ENCODE measurements at places on chromosomes 5 and 9. TPM values are rescaled to one million over a fixed set of nuclear protein-coding genes. Genes with fewer than 3 reads are reported as not detected.
A peak's percentile ranks its signal among the peaks of the same experiment; 100 is the strongest.

Gene ELOVL7
- total RNA-seq = 1.9 TPM

Gene CCDC112
- 8.4 TPM for total RNA-seq

DNA sequence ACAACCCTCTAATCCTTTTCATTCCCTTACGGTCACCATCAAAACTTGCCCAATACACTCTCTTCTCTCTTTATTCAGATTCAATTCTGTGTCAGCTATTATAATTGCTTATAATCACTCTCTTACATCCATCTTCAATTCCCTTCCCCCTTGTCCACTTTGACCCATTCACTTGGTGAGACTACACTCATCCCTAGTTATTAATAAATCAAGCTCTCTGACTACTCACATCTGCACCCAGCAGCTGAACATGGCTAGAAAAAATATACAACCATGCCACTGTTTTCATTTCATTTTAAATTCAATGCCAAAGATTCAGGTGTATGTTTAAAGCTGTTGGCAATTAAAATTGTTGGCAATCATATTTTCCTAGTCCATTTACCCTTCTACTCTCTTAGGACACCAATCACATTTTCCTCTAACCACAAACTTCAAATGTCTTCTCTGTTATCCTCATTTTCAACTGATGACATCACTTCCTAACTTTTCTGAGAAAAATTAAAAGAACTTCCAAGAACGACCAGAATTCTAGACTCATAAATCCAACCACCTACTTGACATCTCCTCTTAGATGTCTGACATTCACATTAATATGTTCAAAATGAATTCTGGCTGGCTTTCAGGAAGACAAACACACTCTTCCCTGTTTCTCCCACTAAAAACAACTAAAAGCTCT, 5.5 kb downstream of the C5orf15 start:
- no peak for DNase-seq

Gene CDH12
- total RNA-seq = 3.6 TPM

GRCh38 chr5:93101661-93102060, 479.4 kb downstream of the NR2F1-AS1 start:
- DNase-seq = no peak

DNA sequence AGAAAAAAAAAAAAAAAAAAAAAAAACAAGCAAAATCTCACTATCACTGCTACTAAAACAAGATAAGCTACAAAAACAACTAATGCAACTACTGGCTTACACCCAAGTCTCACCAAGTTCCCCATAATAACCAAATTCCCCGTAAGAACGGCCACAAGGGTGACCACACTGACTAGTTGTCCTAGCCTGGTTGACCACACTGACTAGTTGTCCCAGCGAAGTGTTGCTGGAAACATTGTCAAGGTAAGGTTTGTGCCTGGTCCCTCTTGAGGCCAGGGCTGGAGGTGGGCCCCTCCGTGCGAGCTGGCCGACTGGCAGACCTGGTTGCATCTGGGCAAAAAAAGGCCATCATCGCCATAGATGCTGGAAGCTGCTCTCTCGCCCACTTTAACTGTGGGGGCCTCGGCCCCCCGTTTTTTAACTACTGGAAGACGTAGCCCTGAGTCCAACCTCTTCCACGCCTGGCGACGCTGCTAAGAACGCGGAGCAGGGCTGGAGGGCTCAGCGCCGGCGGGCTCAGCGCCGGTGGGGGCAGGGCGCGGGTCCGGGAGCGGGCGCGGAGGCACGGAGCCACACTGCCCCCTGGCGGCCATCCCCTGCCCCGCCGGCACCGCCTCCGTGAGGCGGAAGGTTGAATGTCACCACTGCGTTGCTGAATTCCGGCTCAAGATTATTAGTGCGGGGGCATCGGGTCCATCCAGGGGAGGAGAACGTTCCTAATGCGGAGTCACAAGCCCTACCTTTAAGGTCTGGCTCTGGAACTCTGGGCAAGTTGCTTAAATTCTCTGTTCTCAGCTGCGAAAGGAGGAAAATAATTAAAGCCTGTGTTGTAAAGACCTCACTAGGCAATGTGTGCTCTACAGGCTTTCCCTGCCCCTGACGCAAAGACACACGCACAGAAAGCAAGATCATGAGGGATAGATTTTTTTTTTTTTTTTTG, 84.0 kb downstream of the HSD17B3 start:
- peak; percentile 89 for DNase-seq

Gene PLPP7
- total RNA-seq = 9.6 TPM

Gene CCNO
- total RNA-seq = not detected

DNA sequence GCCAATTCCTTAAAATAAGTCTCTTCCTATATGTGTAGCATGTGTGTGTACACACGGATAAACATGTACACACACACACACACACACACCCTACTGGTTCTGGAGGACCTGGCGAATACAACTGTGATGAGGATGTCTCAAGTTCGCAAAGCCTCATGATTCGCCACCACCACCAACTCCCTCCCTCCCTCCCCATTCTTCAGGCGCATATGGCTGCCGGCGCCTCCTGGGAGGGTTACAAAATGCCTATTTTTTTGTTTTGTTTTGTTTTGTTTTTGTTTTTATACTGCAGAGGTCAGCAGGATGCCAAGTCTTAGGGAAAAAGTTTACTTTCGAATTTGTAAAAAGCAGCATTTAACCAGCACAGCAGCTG, 88.0 kb downstream of the DAP start:
- DNase-seq = no peak

Gene PCDHGA11
- total RNA-seq = 7.9 TPM

DNA sequence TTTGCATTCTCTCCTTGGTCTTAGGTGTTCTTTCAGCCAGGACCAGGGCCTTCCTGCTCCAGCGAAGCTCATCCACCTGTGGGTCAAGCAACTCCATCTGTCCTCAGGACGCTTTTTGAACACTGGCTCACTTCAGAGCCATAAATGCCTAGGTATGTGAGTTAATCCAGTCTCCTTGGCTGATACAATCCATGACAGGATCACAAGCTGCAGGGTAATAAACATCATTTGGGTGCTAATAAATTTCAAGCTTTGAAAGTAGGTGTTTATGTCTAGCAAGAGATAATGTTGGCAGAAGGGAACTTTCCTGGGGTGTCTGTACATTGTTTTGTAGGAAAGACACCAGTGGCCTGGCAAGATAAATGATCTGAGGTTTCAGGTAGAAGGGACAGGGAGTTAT, 159.2 kb upstream of the TUT7 start:
- DNase-seq = peak; percentile 42

- DNase-seq = peak; percentile 24
These were observed 79.0 kb downstream of the GLDC start for GRCh38 chr9:6566409-6567139.

- peak; percentile 83 for DNase-seq
These were observed 18.7 kb downstream of the PCDHGC5 start for GRCh38 chr5:141507387-141508091.

DNA sequence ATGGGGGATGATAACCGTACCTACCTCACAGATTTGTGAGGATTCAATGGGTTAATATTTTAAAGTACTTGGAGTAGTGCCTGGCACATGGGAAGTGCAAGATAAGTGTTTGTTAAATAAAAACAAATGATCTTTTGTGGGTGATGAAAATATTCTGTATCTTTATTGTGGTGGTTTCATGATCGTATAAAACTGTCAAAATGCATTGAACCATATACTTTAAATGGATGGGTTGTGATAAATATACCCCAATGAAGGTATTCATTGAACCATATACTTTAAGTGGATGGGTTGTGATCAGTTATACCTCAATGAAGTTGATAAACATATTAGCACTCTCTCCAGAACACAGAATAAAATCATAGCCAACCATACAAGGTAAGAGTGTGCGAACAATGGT, 234.5 kb downstream of the CRB2 start:
- DNase-seq = no peak

DNA sequence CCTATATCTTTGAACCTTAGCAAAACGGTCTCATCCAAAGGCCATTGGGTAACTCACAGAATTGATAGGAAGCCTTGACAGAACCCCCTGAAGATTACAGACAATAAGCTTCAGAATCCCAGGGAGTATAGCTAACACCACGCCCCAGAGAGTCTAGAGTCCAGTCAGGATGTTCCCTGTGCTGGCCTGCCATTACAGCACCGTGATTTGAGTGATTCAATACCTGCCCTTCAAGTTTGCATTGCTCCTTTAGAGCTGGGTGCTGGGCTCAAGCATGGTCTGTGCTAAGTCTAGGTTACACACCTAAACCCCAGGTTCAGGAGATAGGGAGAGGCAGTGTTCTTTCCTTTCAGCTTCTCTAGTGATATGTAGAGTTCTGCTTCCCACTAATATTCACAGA, 90.5 kb downstream of the RASEF start:
- no peak for DNase-seq

DNA sequence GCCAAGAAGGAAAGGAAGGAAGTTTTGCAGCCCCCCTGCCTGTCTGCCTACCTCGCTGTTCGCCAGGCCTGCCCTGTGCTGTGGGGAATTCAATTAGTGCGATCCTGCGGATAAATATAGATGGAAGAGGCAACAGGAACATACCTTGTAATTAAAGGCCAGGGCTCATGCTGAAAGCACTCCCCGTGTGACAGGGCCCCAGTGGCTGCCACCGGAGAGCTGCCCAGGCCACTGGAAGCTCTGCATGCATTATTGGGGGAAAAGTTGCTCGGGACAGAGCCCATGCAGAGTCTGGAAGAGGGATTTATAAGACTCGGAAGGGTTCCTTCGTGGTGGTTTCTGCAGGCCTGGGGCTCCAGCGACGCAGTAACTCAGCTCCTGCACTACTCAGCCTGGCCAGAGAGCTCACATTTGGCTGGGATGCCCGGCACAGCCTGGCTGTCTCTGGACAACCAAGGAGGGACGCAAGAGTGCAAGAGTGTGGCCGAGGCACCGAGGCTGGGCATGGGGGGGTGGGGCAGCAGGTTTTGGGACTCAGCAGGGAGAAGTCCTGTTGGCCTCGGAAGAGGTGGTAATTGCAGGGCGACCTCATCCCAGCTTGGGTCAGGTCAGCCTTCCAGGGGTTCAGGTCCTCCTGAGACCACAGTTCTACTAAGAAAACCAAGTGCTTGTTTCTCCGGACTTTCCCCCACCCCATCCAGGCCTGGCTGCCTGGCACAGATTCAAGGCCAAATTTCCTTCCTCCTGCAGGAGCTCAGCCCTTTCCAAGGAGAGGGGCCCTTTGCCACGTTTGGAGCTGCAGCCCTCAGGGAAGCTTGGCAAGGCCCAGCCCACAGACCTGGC, 68.1 kb upstream of the GGTA1 start:
- peak; percentile 61 for DNase-seq

DNA sequence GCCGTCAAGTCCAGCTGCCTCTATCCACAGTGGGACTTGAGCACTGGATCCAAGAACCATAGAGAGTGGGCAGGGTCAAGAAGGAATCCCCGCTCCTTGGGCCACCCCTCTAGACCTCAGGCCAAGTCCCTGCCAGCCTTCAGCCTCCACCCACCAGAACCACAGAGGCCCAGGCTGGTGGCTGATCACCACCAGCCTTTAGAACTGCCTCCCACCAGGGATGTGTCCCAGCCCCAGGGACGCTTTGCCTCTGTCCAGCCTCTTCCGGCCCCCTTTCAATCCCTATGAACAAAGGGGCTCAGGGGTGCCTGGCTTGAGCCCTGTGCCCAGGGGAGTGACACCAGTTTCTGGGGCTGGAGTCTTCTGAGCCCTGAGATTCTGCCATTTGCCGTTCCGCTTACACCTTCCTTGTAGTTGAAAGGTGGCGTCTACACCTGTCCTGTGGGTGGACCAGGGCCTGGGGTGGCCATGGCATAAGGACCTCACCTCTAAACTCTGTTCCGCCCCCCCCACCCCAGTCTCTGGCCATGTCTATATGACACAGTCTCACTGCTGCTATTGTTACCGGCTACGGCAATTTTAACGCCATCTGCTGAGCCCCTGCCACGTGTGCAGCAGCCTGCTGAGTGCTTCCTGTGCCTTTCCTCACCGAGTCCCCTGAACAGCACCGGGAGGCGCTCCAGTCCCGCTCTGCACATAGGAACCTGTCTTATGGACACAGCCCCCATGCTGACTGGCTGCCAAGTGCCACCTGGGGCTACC, 35.7 kb upstream of the ORM1 start:
- DNase-seq = no peak

- no peak for DNase-seq
These were observed 183.3 kb upstream of the PUM3 start for GRCh38 chr9:3027210-3027609.

- no peak for DNase-seq
These were observed 240.8 kb downstream of the MCTP1 start for GRCh38 chr5:95044096-95044495.

DNA sequence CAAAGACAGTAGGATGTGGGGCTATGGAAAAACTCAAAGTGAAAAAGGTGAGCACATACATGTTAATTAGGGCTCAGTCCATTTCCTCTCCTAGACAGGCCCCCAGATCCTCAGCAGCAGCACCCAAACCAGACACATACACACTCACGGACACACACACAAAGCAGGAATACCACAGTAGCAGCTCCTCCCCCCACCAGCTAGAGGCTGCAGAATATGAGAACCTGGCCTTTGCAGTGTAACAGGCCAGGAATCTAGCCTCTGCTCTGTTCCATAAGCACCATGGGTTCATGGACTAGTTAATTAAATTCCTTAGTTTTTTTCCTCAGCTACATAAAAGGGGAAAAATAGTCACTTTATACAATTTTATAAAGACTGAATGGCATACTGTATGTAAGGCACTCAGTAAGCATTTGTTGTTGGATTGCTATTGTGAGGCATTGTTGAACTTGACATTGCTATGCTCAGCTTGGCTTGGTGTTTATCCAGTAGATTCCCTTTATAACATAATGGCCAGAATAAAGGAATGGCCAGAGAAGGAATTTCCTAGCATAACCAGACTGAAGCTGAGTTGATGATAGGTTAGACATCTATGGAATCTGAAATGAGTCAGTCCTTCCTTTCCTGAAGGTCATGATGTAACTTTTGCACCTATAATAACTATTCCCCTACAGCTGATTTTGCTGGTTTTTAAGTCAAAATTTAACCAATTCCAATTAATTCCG, 186.8 kb downstream of the SEMA5A start:
- DNase-seq = peak; percentile 8

Gene NR5A1
- not detected for total RNA-seq

GRCh38 chr9:9846557-9846956, 766.2 kb downstream of the PTPRD start:
- peak; percentile 64 for DNase-seq

DNA sequence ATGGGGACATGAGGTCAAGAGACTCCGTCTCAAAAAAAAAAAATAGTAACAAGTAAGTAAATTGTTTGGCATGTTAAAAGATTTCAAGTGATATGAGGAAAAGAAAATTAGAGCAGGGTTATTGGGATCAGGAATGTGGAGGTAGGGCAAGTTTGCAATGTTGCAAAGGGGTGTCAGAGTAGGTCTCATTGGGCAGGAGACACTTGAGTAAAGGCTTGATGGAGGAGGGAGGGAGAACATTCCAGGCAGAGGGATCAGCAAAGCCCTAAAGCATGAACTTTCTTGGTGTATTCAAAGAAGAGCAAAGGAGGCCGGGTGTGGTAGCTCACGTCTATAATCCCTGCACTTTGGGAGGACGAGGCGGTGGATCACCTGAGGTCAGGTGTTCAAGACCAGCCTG, 87.1 kb upstream of the HAND1 start:
- DNase-seq = no peak

Gene COL15A1
- total RNA-seq = 348 TPM

- no peak for DNase-seq
These were observed 5.9 kb downstream of the FAM163B start for GRCh38 chr9:133603135-133603927.

- DNase-seq = no peak
These were observed 61.8 kb upstream of the TRPM3 start for GRCh38 chr9:71183251-71183650.

GRCh38 chr5:99928490-99928889, 606.7 kb upstream of the FAM174A start:
- no peak for DNase-seq
